T follicular helper cell (primary cell): ENCODE measurements at places on chromosomes 11 and 22.

GRCh38 chr11:68381716-68382115 lies 69.3 kb downstream of the LRP5 start:
- DNase-seq, result no peak

- no peak for DNase-seq
Measured at GRCh38 chr22:21803811-21804249, 63.6 kb downstream of the MAPK1 start.

- DNase-seq, result no peak
Measured at GRCh38 chr11:111300569-111300968, 2.2 kb downstream of the POU2AF3 start.

- DNase-seq, result no peak
Measured at GRCh38 chr11:13667245-13667644, 1.2 kb upstream of the FAR1 start.

DNA sequence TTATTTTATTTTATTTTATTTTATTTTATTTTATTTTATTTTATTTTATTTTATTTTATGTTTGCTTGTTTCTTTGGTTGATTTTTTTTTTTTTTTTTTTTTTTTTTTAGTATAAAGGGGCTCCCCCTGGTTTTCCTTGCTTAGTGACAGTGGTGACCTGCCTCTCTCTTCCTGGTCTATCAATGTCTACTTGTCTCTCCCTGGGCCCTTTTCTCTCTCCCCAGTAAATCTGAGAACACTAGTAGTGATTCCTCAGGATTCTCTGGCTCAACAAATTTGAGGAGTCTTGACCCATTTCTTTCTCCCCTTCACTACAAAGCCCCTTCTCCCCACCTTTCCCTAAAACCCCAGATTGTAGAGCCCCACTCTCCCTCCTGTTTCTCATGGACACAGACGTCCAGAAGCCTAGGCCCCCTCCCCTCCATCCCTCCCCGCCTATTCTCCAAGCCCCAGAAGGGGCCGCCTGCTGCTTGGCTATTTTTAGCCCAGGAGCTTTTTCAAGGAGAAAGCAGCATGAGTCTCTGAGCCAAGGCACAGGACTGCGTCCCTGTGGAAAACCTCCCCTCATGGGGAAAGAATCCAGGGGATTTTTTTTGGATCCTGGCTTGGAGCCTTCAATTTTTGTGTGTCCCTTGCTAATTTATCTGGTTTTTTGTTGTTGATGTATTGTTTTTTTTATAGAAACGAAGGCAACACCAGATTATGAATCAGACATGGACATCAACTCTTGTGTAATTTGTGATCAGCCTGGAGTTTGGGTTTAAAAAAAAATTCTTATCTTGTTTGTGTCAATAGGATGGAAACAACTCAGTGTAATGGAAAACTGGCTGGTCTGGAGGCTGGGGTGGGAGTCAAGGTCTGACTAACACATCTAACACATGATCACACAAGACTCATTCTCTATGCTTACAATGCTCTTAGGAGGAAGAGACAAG lies 17.5 kb upstream of the ACCSL start:
- DNase-seq, result no peak

DNA sequence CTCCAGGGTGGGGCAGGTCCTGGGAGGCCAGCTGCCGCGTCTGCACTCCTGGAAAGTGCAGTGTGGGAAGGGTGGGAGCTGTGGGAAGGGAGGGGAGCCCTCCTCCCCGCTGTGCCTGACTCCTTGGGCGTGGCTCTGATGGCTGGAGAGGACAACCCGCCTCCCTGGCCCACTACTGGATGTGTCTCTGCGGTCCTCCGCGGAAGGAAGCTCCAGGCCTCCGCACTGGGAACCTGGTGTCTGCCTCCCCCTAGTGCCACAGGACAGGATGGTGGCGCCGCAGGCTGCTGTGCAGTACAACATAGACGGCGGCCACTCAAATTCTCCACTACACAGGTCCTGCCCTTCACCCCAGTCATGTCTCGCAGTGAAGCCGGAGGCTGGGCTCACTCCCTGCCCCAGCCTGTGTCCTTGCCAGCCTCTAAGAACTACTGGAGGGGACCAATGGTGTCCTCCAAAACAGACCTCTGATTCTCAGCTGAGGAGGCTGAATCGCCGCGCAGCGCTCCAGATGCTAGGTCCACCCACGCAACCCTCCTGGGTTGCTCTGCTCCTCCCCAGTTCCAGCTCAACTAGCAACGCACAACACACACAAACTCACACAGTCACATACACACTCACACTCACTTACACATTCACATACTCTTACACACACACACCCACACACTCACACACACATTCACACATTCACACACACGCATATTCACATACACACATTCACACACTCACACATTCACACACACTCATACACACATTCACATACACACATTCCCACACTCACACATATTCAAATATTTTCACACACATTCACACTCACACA lies 12.4 kb upstream of the DSCAML1 start:
- DNase-seq, result no peak

GRCh38 chr11:126809514-126810289 lies 190.9 kb downstream of the KIRREL3 start:
- DNase-seq, result no peak

DNA sequence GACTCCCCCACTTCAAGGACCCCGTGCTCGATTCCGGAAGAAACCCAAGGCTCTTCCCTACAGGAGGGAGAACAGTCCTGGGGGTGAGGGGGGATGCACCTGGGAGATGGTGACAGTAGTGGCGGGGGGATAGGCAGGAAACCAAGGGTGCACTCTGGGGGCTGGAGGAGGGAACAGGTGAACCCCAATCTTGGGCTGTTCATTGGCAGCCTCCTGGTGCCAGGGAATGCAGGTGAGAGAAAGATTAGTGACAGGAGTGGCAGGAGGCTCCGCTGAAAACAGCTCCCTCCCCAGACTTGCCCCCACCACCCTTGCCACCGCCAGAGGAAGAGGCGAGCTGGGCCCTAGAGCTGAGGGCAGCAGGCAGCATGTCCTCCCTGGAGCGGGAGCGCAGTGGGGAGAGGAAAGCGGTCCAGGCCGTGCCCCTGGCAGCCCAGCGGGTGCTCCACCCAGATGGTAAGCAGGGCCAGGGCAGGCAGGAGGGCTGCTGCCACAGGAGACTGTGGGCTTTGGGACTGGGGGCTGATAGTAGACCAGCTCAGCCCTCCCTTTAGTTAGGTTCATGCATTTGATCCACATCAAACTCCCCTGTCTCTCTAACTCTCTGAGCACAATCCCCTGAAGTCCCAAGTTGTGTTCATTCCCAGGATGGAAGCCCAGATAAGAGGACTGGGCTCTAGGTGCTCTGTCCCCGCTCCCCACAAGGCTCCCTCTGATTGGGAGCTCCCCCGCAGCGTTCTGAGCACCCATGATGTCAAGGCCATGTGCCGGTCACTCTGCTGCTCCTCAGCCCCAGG lies 14.5 kb downstream of the ROBO3 start:
- no peak for DNase-seq

GRCh38 chr22:50548040-50548920 lies 2.6 kb downstream of the KLHDC7B start:
- no peak for DNase-seq

DNA sequence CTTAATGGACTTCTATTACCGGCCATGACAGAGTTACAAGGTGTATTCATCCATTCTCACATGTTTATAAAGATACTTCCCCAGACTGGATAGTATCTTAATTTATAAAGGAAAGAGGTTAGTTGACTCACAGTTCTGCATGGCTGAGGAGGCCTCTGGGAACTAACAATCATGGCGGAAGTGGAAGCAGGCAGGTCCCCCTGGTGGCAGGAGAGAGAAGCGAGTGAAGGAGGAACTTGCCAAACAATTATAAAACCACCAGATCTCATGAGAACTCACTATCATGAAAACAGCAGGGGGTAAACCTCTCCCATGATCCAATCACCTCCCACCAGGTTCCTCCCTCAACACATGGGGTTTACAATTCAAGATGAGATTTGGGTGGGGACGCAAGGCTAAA lies 170.0 kb upstream of the PDGFD start:
- no peak for DNase-seq

- no peak for DNase-seq
Measured at GRCh38 chr11:12137938-12138731, 27.7 kb downstream of the MICAL2 start.

DNA sequence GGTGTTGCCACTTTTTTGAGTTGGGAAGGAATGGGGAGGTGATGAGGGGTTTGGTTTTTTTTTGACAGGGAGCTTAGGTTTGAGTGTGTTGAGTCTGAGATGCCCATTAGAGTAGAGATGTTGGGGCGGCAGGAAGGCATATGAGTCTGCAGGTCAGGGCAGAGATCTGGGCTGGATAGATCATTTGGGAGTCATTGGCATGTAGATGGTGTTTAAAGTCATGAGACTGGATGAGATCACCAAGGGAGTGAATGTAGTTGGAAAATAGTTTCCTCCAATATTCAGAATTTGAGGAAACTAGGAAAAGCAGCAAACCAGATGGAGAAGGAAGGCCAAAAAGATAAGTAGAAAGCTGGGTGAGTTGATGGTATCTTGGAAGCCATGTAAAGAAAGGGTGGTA lies 2.1 kb upstream of the ANAPC15 start:
- no peak for DNase-seq

- DNase-seq, result no peak
Measured at GRCh38 chr11:76164081-76164480, 42.2 kb downstream of the WNT11 start.

DNA sequence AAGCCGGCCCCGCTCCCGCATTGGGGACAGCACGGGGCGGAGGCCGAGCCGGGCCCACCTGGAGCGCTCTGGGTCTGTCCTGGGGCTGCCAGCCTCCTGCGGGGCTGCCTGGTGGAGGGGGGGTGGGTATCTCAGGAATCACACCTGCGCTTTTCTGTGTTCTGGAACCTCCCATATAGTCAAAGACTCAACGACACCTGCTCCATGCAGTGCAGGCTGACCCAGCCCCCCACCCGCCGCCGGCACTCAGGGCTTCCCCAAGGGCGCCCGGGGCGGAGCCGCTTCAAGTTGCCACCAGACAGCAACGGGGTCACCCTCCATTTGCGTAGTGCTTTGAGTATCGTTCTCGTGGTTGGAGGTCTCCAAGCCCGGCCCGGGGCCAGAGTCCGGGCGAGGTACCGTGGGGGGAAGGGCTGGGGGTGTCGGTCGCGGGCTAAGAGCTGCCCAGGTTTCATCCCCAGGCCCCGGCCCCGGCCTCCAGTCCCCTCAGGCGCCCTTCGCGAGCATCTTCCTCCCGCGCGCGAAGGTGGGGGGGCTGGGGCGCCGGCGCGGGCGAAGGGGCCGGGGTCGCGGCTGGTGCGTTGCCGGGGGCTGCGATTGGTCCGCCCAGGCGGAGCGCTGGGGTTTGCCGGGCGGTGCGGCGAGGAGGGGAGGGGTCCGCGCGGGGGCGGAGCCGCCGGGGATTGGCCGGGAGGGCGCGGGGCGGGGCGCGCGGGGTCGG lies 6.6 kb downstream of the TSPAN4 start:
- DNase-seq, result no peak

GRCh38 chr22:28952857-28953256 lies 69.5 kb downstream of the ZNRF3 start:
- no peak for DNase-seq

DNA sequence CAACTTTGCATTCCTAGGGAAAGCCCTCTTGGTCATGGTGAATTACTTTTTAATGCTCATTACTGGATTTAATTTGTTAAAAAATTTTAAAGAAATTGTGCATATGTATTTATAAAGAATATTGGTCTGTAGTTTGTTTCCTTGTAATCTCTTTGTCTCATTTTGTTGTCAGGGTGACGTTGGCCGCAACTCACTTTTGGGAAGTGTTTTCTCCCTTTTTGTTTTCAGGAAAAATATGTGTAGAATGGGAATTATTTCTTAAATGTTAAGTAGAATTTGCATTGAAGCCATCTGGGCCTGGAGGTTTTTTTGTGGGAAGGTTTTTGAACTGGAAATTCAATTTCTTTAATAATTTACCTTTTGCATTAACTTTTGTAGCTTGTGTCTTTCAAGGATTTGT lies 149.1 kb downstream of the UVRAG start:
- DNase-seq, result no peak

GRCh38 chr11:107493117-107493516 lies 35.5 kb upstream of the CWF19L2 start:
- DNase-seq, result no peak

DNA sequence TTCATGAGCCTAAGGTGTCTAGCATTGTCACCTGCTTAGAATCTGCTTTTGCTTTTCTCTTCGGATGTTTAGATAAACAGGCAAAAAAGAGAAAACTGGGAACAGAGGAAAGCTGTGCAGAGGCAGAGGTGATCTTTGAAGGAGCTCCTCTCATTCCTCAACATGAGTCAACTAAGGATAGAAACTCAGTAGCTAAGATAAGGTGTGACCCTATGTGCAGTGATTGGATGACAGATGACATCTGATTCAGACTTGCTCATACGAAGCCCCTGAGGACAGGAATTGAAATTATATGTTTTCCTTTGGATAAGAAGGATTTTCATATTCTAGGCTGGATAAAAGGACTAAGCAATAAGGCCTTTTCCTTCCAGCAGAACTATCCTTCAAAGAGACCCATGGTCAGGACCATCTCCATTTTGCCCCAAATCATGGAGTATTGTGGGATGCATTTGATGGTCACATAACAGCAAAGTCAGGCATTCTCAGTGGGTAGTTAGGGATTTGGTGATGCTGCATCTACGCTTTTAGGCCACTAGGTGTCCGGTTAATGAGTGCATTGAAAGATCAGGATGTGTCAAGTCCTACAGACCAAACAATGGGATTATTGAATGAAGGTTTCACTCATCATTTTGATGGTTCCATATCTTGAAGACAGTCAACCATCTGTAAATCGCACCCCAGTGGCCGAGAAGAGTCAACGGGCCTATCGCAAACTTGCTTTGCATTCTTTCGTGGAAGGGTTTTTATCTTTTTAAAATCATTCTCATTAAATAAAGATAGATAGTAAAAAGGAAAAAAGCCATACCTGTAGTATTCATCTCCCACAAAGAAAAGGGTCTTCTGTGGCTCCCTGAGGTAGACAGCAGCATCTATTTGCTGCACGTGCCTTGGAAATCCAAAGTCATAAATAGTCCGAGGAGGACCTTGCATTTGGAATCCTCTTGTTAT lies 32.2 kb downstream of the MMP20 start:
- no peak for DNase-seq

DNA sequence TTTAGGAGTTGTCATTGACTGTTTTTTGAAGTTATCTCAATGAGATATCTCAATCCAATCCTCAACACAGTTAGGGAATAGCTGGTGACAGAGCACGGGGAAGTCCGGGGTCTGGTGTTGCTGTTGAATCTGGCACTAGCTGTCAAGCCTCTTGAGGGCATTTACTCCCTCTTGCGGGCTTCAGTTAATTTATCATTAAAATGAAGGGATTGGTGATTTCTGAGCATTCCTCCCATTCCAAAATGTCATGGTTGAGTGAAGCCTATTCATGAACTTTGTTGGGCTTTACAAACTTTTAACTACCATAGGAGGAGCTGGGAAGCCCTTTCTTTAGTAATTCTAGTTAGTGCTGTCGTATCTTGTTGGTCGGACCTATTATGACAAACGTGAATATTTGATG lies 40.2 kb downstream of the UVRAG start:
- DNase-seq, result no peak

DNA sequence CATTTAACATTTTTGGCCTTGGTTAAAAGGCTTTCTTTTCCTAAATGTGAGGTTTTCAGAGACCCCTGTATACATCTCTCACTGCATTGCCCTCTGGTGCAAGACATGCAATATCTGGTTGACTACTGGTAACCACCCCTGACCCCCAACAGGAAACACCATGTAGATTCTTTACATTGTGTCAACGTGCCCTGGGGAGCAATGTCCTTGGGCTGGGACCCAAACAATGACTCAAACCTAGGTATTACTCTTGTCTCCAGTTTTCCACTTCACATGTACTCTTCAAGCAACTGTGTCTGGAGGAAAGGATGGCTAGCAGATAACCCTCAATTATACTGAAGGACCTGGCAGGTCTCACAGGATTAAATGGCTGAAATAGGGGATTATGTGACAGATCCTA lies 1.1 kb upstream of the GPR83 start:
- no peak for DNase-seq
